ENCODE measurements at places on chromosomes 5 and 9.

DNA sequence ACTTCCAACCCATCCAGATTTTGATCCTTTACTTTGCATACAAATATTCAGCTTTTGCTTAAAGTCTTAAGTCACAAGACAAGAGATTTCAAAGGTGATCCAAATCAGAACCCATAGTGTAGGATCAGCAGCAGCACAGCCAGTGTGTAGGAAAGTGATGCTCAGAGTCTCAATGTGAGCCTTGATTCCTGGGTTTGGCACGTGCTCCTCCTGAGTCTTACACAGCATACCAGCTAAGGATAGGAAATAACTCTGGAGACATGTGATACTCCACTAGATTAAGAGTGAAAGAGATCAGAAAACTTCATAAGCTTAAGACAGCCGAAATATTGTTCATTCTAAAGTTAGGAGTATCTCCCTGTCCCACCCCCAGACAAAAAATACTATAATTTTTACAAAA is 344.9 kb downstream of the SEMA5A start:
- no peak for DNase-seq

- DNase-seq, result no peak
Observed at GRCh38 chr9:2181792-2182191, 166.6 kb downstream of the SMARCA2 start.

- DNase-seq, result no peak
Observed at GRCh38 chr9:123115146-123115913, 81.9 kb downstream of the GPR21 start.

GRCh38 chr9:110880189-110880588 is 158.1 kb downstream of the LPAR1 start:
- DNase-seq, result no peak

DNA sequence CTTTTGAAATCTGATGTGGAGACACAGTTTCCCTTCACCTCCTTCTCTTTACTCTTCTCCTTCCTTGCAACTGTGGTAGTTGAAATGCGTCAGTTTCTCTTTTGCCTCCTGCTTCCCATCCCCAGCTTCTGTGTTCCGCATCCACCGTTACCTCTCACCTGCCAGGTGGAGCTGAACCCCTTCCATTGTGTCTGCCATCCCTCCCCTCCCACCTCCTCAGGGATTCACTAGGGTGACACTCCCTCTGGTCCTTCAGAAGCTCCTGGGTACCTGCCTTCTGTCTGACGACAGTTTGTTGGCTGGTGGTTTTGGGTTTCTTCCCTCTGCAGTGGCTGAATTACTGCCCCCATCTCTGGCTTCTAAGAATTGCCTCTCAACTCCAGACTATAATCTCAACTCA is 132.1 kb downstream of the SLC24A2 start:
- no peak for DNase-seq

- no peak for DNase-seq
Observed at GRCh38 chr5:59704936-59705335, 188.6 kb downstream of the PDE4D start.

DNA sequence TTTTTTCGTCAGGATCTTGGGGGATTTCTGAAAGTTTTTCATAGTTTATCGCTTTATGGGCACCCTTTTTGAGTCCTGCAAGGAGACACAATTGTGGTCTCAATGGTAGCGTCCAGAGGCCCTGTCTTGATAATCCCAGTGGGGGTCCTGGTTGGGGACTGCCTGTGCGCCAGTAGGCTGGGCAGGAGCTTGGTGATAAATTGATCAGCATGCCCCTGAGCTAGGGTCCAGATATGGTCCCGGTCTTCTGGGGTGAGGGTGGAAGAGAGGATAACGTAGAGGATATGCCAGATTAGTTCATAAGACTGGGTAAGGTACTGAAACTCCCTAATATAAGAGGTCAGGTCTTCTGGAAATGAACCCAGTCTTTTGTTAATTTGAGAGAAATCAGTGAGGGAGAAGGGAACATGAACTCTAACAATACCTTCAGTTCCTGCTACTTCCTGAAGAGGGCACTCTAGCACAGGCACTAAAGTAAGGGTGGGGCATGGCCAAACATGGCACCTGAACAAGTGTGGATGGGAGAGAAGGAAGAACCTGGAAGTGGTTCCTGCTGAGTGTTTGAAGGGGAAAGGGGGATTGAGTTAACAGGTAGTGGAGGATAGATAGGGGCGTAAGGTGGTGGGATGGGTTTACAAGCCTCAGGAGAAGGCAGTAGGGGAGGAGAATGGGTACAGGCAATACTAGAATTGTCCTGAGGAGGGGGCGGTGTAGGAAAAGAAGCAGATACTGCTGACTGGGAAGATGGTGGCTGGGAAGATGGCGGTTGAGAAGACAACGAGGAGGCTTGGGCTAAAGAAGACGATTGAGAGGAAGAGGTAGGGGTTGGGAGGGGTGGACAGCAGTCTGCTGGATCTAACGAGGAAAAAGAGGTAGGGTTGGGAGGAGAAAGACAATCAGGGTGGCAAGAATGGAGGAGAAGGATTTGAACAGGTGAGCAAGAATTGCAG is 33.8 kb upstream of the ANXA2R start:
- DNase-seq, result no peak

GRCh38 chr5:64923151-64923685 is 154.5 kb downstream of the CWC27 start:
- no peak for DNase-seq

DNA sequence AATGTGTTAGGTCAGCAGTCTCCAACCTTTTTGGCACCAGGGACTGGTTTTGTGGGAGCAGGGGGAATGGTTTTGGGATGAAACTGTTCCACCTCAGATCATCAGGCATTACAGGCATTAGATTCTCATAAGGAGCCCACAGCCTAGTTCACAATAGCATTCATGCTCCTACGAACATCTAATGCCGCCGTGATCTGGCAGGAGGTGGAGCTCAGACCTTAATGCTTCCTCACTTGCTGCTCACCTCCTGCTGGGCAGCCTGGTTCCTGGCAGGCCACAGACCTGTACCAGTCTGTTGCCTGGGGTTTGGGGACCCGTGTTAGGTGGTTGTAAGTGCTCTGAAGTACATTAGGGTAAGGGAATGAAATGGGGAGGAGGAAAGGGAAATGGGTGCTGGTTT is 9.7 kb upstream of the CTNNA1 start:
- no peak for DNase-seq

DNA sequence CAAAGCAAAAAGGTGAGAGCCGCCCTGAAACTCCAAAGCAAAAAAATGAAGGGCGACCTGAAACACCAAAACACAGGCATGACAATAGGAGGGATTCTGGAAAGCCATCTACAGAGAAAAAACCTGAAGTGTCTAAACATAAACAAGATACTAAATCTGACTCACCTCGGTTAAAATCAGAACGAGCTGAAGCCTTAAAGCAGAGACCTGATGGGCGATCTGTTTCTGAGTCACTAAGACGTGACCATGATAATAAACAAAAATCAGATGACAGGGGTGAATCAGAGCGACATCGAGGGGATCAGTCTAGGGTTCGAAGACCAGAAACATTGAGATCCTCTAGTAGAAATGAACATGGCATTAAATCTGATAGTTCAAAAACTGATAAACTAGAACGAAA is 108.8 kb downstream of the NIPBL start:
- DNase-seq, result no peak

GRCh38 chr5:36417668-36418067 is 116.0 kb upstream of the RANBP3L start:
- DNase-seq, result no peak

- no peak for DNase-seq
Observed at GRCh38 chr5:10218658-10219057, 31.0 kb downstream of the ATPSCKMT start.

GRCh38 chr9:107422189-107423185 is 67.1 kb downstream of the KLF4 start:
- DNase-seq, result no peak

GRCh38 chr9:93380410-93381060 is 71.0 kb upstream of the FAM120A start:
- no peak for DNase-seq

DNA sequence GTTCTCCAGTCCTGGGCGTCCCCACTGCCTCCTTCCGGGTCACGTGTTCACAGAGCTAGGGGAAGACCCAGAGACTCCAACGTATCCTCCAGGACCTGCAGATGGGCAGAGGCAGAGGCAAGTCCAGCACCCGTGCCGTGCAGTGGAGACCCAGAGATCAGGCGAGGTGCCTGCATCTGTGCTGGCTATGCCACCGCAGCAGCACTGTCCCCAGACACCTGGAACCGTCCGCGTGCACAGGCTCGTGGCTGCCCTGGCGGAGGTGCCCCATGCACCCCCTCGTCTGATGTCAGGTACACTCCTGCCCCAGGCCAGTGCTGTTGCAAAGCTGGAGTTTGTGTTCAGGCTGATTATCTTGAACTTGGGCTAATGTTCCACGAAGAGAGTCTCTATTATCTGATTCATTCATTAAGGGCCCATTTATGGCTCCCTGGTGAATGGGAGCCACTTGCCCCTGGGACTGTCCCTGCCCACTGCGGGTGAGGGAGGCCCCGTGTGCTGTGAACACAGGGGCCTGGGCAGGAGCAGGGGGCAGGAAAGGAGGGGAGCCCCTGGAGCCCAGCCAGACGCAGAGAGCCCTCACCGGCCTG is 13.7 kb downstream of the IRX4 start:
- no peak for DNase-seq

DNA sequence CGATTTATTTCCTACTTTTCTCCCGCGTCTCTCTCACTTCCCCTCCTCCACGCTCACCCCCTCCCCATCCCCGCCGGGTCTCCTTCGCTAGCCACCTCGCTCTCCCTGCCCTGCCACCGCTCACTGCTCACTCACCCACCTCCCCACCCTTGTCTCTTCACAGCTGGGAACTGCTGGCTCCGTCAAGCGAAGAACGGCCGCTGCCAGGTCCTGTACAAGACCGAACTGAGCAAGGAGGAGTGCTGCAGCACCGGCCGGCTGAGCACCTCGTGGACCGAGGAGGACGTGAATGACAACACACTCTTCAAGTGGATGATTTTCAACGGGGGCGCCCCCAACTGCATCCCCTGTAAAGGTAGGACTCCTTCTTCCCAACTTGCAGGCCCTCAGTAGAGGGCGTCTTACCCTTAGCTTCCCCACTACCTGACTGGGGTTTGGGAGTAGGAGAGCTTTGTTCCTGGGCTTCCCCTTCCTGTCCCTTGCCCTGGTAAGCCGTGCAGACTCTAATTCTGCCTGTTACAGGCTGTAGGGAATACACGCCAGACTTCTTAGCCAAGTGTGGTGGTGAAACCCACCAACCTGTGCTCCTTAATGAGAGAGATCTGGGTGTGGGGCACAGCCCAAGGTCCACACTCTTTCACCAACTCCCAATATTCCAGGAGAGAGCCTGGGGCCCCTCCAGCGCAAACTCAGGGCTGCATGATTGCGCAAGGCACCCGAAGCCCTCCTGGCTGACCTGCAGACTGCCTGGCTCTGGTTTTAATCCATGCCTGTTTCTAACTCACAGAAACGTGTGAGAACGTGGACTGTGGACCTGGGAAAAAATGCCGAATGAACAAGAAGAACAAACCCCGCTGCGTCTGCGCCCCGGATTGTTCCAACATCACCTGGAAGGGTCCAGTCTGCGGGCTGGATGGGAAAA is 2.5 kb downstream of the FST start:
- no peak for DNase-seq

GRCh38 chr9:2270565-2270964 is 255.4 kb downstream of the SMARCA2 start:
- no peak for DNase-seq

GRCh38 chr5:54243483-54244080 is 66.8 kb downstream of the ARL15 start:
- no peak for DNase-seq

DNA sequence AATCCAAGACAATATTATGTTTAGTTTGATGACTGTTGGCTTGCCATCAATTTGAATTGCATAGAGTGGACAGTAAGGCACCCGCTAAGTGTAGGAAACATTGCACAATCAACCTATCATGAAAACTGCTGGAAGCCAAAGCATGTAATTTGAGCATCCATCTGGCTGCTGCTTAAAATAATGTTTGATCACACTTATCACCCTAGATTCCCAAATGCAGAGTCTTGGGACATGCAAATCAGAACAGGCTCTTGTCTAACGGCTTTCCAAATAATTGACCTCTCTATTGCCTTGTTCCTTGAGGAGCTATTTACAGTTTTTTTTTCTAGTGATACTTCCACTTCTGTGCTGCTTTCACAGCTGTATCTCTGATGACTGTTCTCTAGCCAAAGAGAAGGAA is 342.1 kb downstream of the PRR16 start:
- DNase-seq, result no peak

- no peak for DNase-seq
Observed at GRCh38 chr5:146867996-146868708, 10.4 kb downstream of the PPP2R2B start.

DNA sequence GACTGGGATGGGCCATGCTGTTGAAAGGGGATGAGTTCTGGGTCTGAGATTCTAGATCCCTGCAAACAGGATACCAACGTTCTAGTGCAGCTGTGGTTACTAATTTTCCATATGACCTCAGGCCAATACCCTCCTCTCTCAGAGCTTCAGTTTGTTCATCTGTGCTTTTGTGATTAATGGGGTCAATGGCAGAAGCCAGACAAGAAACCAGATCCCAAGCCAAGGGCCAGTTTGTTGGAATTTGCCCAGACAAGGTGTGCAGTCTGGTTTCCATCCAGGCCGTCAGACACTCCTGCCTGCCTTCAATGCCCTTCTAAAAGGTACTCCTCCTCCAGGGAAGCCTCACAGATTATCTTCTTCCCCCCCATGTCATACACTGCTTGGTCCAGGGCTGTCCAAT is 11.4 kb downstream of the MYORG start:
- no peak for DNase-seq

- no peak for DNase-seq
Observed at GRCh38 chr9:124495126-124496074, 11.8 kb downstream of the NR5A1 start.

GRCh38 chr9:40928803-40929487 is 199.5 kb downstream of the FOXD4L6 start:
- no peak for DNase-seq

- no peak for DNase-seq
Observed at GRCh38 chr5:57360871-57361270, 121.7 kb downstream of the ACTBL2 start.

DNA sequence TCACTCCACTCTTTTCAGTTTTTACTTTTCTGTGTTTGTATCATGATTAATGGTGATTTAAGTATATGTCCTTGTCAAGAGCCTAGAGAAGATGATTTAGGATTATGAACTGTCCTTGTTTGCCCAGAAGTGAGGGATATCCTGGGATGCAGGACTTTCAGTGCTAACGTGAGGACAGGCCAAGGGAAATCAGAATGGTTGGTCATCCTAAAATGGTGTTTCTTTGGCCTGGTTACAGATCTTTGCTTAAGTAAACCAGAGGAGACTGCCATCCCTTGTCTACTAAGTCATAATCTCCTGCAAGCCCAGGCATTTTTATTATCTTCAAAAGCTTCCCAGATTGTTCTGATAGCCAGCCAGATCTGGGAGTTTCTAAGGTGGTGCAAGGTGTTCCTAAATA is 22.3 kb upstream of the DPYSL3 start:
- no peak for DNase-seq

- no peak for DNase-seq
Observed at GRCh38 chr5:149341876-149342275, 3.4 kb upstream of the GRPEL2 start.

DNA sequence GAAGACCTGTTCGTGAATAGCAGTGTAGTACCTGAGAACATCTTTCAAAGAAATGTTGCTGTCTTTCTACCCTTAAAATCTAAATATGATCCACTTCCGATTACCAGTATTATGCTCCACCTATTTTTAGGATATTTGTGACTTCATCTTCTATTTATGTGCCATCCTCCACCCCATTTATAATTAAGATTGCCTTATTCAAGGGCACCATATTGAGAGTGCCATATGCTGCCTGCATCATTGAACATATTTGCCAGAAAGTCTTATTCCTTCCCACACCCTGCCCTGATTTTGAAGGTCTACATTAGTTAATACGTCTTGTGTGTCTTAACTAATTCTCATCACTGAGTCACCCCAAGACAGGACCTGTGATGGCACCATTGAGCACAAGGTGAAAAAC is 1076.7 kb downstream of the CDH12 start:
- no peak for DNase-seq
